ENCODE measurements at places on chromosomes 5 and 9.

DNA sequence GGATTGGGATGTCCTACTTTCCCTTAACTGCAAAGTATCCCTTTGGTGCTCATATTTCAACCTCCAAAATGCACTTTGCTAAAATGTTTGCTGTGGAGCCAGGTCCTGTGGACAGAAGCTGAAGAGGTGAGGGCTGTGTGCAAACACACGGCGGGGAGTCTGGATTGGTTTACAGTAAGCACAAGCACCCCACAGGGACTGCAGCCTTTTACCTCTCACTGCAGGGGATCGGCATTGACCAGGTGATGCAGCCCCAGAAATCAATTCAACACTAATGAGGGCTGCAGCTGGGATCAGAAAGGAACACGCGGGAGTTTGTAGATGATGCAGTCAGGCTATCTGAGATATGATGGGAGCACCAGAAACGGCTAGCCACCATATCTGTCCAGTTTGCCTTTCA lies 450.9 kb downstream of the CCDC171 start:
- no peak for DNase-seq

DNA sequence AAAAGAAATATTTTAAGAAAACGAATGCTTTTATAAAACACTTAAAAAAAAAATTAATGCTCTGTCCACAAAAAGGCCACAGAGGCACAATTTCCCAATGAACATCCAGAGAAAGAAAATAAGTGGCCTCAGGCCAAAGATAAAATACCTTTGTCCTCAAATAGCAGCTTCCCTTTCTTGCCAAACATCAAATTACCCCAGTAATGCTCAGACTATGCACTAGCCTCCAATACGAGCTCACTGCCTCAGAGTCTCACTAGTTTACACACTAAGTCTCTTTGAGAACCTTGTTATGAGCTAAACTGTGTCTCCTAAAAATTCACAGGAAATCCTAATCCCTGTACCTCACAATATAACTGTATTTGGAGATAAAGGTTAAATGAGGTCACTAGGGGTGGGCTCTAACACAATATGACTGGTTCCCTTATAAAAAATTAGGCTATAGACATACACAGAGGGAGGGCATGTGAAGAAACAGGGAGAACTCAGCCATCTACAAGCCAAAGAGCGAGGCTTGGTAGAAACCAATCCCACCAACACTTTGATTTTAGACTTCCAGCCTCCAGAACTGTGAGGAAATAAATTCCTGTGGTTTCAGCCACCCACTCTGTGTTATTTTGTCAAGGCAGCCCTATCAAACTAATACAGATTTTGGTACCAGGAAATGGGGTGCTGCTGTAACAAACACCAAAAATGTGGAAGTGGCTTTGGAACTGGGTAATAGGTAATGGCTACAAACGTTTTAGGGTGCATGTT lies 4.4 kb downstream of the MPDZ start:
- no peak for DNase-seq

GRCh38 chr5:32326216-32326772 lies 13.6 kb upstream of the MTMR12 start:
- no peak for DNase-seq

DNA sequence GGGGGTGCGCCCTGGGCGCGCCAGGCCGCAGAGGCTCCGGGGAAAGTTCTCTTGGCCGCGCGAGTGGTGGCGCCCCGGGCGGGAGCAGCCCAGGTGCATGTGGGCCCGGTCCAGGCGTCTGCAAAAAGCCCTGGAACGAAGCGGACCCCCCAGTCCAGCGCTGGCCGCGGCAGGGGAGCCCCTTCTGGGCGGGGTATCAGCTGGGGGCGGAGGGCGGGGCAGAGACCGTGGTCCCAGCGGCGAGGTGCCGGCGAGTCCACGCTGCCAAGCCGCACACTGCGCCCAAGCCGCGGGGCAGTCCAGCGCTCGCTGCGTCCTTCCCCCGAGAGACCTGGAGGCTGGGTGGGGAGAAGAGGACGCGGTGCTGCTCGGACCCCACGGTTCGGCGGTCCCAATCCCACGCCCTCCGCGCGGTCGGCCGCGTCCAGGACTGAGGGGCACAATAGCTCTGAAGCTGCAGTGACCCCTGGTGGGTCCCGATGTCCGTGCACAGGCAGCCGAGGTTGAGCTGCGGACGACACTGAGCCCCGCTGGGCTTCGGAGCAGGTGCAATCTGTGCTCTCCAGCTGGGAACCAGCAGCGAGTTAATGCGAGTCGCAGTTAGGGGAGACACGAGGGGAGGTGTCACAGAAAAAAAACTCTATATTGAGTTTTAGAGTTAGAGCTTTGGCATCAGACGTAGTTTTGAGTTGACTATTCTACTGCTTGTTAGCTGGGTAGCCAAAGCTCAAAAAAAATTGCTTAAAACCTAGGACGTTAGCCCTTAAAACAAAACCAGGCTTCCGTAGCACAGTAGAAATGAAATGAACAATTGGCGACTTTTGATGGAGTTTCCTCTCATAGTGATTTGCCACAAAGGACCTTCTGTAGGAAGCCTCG lies 1.1 kb upstream of the EPB41L4A start:
- peak; percentile 46 for DNase-seq

DNA sequence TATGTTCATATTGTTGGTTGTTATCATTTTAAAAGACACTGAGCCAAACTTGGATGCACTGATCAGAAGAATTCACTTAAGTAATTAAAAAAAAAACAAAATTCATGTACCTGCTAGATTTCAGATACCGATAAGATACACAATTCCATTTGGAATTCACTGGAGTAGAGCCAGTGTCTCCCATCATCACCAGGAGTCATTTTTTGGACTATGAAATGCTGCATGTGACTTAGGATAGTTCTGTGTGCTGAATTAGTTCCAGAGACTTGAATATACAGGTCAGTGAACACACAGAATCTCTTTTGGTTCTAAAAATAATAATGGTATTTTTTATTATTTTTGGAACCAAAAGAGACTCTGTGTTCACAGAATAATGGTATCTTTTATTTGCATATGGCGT lies 482.6 kb upstream of the PIK3R1 start:
- no peak for DNase-seq

- DNase-seq, result no peak
These were observed 223.1 kb upstream of the PTPRD start for GRCh38 chr9:10835791-10836463.

DNA sequence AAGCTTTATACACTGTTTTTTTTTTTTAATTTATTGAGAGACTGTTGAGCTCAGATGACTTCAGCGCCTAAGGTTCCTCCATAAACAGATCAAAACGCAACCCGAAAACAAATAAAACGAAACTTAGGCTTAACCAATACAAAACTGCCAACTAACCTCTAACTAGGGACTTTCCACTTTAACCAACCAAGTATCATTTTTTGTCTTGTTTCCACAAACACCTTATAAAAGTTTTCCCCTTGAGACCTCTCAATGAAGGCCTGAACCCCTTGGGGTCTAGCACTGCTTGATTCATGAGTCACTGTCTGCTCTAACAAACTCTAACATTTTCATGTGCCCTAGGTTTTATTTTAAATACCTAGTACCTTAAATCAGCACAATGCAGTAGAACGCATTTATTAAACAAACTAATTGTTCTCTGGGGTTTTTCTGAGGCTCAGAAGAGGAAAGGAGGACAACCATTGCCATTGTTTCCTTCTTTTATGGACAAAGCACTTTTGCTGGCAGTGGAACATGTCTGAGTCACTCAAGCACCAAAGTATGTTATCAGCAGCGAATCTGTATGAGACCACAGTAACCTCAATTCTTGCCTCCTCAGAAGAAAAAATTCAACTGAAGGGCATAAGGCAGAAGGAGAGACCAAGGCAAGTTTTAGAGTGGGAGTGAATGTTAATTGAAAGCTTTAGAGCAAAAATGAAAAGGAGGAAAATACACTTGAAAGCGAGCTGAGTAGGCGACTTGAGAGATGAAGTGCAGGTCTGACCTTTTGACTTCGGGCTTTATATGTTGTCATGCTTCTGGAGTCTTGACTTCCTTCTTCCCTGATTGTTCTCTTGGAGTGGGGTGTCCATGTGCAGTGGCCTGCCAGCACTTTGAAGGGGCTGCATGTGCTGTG lies 97.7 kb upstream of the HCN1 start:
- DNase-seq, result no peak

DNA sequence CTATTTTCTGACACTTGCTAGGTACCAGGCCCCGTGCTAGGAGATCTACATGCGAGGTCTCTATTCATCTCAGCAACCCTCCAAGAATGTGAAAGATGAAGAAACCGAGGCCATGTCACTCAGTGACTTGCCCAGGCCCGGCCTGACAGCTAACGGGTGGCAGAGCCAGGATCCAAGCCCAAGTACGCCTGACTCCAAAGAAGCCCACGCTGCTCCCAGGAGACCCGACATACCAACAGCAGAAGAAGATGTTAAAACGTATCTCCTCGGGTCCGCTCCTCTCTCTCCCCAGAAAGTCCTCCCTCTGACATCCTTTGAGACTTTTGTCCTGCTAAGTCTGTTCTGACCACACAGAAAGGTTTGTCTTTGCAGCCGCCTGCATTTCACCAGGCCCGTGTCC lies 65.2 kb downstream of the CRB2 start:
- no peak for DNase-seq

DNA sequence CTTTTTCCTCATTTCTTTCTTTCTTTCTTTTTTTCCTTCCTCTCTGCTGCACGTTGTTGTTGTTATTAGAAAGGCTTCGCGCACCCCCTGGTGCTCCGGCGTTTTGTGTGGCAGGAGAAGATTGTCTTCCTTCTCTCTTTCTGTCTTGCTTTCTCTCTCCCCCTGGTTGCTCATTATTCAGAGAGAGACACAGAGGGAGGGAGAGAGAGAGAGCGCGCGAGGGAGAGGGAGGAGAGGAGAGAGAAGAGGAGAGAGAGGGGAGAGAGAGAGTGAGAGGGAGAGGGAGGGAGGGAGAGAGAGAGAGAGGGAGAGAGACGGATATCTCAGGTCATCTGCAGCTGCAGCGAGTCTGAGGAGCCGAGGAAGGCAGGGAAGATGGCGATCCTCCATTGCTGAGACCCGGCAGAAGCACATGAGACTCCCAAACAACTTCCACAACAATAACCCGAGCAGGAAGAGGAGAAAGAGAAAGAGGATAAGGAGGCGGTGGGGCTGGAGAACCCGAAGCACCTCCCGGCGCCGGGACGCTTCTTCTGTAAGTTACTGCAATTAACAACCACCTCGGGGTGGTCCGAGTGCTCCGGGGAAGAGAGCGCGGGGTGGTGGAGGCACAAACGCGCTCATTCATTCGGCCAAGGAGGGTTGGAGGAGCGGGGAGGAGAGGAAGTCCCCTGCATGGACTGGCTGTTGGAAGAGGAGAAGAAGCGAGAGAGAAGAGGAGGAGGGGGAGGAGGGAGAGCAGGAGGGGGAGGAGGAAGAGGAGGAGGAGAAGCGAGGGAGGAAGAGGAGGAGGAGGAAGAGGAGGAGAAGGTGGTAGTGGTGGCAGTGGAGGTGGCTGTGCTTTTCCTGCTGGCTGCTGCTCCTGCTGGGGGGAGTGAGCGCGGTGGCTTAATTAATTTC lies at the start of gene ZNF462:
Gene ZNF462, plus strand, starts transcription at position 346 of the 900 bp plus-strand sequence. CDS start 60,218 bp downstream, outside the sequence.
- no peak for DNase-seq

DNA sequence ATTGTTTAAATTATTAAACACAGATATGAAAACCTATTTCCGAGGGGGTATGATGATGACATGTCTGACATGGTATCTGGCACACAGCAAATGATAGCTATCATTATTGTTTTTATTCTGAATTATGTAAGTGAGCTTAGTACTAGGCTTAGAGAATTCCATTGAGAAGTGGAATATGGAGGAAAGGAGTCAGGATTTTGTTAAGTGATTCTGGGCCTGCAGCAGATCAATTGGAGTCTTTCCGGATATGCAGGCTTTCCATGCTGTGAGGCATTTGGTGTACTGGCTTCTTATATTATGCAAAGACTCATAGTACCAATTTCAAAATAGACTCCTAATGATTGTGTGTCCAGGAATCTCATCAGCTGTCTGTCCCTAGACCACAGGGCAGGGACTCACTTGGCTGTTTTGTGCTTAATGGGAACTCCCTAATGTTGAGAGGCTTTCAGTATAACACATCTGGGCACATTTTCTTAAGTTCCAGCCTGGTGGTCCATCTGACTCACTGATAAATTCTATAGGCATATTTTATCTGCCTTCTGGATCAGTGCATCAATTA lies 180.0 kb upstream of the KLF9 start:
- DNase-seq, result no peak

GRCh38 chr5:112192866-112193265 lies 226.2 kb downstream of the EPB41L4A start:
- DNase-seq, result no peak

DNA sequence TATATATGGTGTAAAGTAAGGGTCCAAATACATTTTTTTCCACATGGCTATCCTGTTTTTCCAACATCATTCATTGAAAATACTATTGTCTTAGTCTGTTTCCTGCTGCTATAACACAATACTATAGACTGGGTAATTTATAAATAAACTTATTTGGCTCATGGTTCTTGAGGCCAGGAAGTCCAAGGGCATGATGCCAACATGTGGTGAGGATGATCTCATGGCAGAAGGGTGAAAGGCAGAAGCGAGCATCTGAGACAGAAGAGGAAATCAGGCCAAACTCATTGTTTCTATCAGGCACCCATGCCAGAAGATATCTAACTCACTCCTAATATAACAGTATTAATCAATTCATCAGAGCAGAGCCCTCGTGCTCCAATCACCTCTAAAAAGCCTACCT lies 42.6 kb downstream of the ANKRD55 start:
- DNase-seq, result peak; percentile 43

DNA sequence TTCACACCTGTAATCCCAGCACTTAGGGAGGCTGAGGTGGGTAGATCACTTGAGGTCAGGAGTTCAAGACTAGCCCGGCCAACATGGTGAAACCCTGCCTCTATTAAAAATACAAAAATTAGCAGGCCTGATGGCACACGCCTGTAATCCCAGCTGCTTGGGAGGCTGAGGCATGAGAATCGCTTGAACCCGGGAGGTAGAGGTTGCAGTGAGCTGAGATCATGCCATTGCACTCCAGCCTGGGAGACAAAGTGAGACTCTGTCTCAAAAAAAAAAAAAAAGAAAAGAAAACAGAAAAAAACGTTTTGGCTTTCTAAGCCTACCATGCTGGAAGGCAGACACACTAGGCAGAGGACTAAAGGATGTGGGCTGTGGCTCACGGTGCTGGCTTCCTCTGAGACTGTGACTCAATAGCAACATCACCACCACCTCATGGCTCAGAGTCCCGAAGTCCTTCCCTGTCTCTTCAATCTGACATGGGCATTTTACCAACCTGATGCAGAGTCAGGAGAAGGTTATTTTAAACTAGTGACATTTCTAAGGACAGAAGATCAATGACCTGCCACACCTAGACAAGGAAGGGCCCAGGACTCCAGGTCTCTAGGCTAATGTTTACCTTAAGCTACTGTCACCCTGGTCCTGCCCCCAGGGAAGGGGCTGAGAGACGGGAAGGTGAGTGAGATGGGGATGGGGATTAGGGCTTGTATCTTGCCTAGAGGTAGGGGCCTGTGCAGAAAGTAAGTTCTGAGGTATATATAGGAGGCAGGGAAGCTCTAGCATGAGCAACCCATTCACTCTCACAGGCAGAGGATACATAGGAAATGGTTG lies 3.7 kb downstream of the ECSCR start:
- peak; percentile 83 for DNase-seq

DNA sequence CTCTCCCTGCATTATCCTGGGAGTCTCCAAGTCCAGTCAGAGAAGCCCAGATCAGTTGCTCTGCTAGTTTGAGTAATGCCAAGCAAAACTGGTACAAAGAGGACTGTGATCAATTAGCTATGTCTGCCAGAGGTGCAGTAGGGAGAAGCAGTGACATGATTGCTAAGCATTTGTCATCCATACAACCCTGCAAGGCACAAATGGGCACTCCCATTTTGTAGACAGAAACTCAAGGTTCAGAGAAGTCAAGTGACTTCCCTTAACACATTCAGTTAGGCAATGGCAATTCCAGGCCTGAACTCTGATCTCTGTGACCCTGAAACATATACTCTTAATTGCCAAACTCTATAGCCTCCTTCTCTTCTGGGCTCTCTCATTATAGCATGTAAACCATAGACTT lies 34.0 kb downstream of the NDST1 start:
- DNase-seq, result no peak
